ENCODE measurements at places on chromosomes 2 and 18. TPM values are rescaled to one million over a fixed set of nuclear protein-coding genes. Genes with fewer than 3 reads are reported as not detected.
A peak's percentile ranks its signal among the peaks of the same experiment; 100 is the strongest.

Gene LCT
- not detected for total RNA-seq

Gene ITGB1BP1
- total RNA-seq, result 40.5 TPM

Gene VIL1
- total RNA-seq, result 0.07 TPM

Gene FAP
- total RNA-seq, result not detected

Gene GDF7
- 5.9 TPM for total RNA-seq

Gene FOSL2
- total RNA-seq, result 3.8 TPM

DNA sequence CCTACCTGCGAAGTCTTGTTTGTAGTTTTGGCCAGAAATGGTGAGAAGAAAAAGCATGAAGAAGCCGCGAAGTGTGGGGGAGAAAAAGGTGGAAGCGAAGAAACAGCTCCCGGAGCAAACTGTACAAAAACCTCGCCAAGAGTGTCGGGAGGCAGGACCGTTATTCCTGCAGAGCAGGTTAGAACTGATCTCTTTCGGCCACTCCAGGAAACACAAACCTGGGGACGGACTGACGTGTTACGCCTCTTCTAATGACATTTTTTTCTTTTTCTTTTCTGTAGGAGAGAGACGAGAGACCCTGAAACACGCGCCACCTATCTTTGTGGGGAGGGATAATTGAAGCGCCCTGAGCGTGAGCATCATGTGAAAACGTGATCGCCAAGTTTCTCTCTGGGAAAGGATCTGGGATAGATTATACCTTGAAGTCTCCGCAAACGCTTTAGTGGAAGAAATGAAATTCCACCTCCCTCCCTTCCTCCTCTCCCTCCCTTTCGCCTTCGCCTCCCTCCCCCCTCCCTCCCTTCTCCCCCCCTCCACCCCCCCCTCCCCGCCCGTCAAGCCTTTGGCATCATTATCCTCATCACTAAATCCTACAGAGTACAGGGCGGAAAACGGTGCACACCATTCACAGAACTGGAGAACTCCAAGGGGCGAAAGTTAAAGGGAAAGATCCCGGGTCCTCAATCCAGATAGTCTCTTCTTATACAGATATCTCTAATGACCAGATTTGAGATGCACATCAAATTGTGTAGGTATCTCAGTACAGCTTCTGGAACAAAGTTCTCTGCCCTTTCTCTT, at the start of gene ZEB2:
ZEB2 (minus strand) TSS at position 186 of the 798 bp plus-strand sequence. CDS start 2,769 bp downstream, outside the sequence.
- peak; percentile 36 for DNase-seq

GRCh38 chr2:227507963-227508362, 36.0 kb downstream of the AGFG1 start:
- DNase-seq, result no peak

- DNase-seq, result peak; percentile 34
Observed at GRCh38 chr2:72920318-72921087, 3.2 kb downstream of the EMX1 start.

DNA sequence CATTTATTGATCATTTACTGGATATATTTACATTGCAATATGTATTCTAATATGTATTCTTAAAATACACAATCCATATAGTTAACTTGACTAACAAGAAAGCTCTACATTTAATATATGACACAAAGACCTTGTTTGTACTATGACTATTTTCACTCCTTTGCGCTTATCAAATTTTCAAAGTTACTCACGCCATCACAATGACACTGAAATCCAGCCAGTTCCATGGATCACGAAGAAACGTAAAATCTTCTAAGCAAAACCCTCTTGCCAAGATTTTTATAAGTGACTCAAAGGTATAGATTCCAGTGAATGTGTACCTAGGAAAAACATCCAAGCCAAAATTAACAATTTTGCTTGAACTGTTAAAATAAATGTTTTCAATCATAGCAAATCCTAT, 39.6 kb downstream of the SCN3A start:
- DNase-seq, result no peak

- DNase-seq, result no peak
Observed at GRCh38 chr18:47737198-47737830, 193.1 kb downstream of the SMAD2 start.

- DNase-seq, result no peak
Observed at GRCh38 chr2:241935774-241936173, 66.2 kb downstream of the RTP5 start.

GRCh38 chr2:160022162-160022561, 40.3 kb downstream of the PLA2R1 start:
- DNase-seq, result no peak

GRCh38 chr2:197136452-197136851, 174.1 kb downstream of the ANKRD44 start:
- DNase-seq, result no peak

- DNase-seq, result no peak
Observed at GRCh38 chr2:20584399-20585358, 66.2 kb downstream of the HS1BP3 start.

- no peak for DNase-seq
Observed at GRCh38 chr2:20091305-20091991, 40.0 kb upstream of the LAPTM4A start.

- DNase-seq, result no peak
Observed at GRCh38 chr2:88011011-88011410, 5.3 kb downstream of the RNU2-63P start.

DNA sequence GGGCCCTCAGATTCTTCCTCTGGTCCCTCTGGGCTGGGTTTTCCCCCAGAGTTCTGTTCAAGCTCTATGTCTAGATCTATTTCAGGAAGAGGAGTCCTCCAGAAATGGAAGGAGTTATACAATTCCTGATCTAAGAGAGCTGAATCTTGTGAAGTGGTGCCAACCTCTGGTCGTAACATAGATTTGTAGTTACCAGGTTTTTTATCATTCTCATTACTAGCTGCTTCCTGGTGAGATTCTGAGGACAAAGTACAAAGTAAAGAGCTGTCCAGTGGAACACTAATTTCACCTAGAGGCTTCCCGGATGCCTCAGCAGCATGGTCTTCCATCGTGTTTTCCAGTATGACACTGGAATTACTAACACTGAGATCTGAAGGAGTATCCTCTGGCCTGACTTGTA, 44.1 kb downstream of the PPP4R1 start:
- no peak for DNase-seq

GRCh38 chr18:57833441-57834101, 30.5 kb upstream of the ATP8B1 start:
- DNase-seq, result no peak

DNA sequence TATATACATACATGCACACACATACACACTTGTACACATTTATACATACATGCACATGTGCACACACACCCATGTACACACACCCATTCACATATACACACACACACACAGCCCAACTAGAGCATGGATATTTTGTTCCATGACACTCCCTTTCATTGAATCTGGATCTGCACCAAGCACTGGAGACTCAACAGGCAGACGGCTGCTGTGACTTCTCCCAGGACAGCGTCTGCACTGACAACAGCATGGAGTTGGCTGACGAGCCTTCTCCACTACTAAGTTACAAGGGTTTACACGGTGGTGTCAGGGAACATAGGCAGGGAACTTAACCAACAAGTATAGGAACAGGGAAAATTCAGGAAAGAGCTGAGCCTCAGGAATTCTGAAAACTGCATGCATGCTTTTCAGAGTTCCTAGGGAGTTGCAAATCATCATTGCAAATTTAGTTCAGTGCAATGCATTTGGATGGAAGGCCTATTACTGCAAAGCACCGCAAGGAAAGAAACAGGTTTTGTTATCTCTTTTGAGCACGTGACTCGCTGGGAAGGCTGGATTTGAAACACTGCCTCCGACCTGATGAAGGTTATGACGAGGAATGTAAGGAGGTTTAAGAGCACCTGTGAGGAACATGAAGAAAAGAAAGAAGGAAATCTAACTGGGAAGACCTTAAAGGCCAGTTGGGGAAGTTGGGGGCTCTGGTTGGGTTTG, 35.9 kb downstream of the TMEM18 start:
- DNase-seq, result no peak

Measured in activated B cell treated with CpG ODN at 0.5 μM for 24 hours (primary cell).